Stimulated activated CD8-positive, alpha-beta memory T cell treated with anti-CD3 and anti-CD28 coated beads, Interleukin-7, amount 100 ng/mL, for 1 hour (primary cell): ENCODE measurements at places on chromosomes 2 and 18.

GRCh38 chr2:174802459-174802858, 38.2 kb upstream of the CHRNA1 start:
- DNase-seq, result no peak

DNA sequence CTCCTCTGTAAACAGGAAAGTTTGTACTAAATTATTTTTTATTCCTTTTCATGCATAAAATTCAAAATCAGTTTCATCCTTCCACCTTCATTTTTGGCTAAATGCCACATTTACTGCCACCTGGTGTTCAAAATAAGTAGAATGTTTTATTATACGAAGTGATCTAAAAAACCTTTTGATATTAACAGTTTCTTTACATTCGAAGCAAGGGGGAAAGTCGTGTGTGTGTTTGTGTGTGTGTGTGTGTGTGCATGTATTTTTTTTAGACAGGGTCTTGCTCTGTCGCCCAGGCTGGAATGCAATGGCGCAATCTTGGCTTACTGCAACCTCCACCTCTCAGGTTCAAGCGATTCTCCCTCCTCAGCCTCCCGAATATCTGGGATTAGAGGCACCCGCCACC, 9.0 kb upstream of the SCN9A start:
- no peak for DNase-seq

DNA sequence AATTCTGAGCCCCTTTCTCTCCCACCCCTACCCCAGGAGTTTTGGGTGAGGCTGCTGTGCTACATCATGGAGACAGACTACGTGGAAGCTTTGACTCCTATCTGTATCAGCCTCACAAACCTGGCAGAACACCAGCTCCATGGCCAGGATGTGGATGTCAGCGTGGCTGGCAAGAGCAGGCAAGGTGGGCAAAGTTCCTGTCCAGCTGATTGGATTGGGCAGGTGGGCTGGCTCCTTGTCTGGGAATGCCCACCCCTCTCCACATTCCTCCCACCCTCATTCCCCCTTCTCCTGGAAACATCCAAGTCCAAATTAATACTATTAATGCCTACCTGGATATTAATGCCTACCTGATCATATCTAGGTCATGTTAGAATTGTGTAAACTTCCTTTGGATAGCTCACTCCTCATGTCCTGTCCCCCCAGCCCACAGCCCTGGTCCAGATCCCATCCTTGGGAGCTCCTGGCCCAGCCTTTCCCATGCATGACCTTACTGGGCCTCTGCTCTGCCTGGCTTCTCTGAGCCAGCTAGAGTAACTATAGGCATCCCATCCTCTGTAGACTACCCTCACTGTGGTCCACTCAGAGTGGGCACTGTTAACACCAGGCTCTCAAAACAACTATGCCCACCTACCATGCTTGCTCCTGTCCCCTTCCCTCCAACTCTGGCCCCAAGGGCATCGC, 24.1 kb downstream of the MROH2A start:
- DNase-seq, result no peak

- DNase-seq, result no peak
These were observed 22.6 kb downstream of the CIB4 start for GRCh38 chr2:26618611-26619010.

GRCh38 chr2:69166812-69167468, 154.0 kb downstream of the ANTXR1 start:
- no peak for DNase-seq

DNA sequence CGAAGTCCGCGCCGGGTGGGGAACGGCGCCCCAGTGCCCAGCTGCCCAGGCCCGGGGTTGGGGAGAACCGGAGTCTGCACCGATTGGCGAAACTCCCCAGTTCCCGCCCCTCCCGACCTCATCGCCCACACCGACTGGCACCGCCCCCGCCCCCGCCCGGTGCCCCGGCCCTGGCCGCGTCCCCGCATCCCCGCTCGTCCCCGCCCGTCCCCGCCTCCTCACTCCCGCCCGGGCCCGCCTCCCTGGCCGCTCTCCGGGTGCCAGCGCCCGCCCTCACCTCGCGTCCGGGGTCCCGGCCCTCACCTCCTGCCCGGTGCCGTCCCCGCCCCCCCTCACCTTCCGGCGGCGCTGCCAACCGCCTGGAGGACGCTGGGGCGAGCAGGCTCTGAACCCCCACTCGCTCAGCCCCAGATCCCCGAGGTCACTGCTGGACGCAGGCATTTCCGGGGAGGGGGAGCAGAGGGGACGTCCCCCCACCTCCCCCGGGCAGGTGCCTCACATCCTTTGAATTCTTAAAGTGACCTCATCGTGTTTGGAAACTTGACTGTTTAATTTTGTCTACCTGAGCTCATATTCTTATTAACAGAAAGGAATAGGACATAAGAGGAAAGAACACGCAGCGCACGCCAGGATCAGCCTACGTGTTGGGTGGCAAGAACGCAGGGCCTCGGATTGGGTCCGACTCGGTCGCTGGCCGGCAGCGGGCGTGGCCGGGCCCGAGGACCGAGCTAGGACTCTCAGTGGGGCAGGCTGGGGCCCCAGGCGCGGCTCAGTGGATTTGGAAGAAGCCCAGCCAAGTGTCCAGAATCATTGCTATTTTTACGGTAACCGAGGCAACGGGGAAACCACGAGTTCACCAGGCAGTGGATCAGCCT, at the start of gene FAM110C:
FAM110C (minus strand) TSS at position 35 of the 875 bp plus-strand sequence. CDS start 120 bp downstream, outside the sequence.
- peak; percentile 19 for DNase-seq

GRCh38 chr2:102421890-102422759, 835 bp upstream of the IL18RAP start:
- no peak for DNase-seq

GRCh38 chr18:9055185-9055584, 47.3 kb upstream of the NDUFV2 start:
- DNase-seq, result no peak

GRCh38 chr2:61671561-61672315, 133.6 kb upstream of the XPO1 start:
- no peak for DNase-seq

DNA sequence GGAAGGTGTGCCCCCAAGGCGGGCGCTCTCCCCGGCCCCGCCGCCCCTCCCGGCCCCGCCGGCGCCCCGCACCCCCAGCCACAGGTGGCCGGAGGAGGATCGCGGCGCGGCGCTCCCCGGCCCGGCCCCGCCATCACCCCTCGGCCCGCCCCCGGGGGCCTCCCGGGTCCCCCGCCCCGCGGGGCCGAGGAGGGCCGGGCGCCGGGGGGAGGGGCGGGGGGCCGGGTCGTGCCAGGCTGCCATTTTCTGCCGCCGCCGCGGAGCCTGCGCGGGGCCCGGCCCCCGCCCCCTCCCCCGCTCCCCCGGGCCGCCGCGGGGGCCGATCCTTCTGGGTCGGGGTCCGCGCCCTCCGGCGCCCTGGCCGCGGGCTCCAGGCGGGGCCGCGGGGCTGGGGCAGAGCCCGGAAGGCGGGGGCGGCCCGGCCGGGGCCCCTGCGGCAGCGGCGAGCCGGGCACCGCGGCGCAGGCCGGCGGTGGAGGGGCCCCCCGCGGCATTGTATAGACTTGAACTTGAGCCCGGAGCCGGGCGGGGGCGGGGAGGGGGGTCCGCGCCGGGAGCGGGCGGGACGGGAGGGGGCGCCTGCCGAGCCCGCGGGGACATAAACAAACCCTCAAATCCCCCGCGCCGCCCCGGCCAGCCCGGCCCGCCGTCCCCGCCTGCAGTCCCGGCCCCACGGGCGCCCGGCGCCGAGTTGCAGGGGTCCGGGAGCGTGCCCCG, 556 bp downstream of the DNMT3A start:
- DNase-seq, result no peak

DNA sequence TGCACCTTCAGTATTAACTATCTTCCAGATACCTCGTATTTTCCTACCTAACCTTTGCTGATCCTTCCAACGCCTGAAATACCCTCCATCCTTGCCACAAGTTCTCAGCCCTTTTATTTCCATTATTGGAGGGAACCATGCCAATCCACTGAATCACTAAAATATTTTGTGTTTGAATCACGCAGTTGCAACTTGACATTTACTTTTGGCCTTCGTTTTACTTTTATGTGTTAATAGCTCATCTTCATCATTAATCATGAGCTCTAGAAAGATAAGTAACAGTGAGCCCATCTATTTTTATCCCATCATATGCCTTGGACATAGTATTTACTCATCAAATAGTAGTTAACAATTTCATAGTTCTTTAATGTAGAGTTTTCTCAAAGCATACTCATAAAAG, 463.2 kb downstream of the THSD7B start:
- DNase-seq, result no peak
